ENCODE measurements at places on chromosomes 5 and 9. TPM values are rescaled to one million over a fixed set of nuclear protein-coding genes. Genes with fewer than 3 reads are reported as not detected.

GRCh38 chr5:25119650-25120049, 474.9 kb upstream of the CDH10 start:
- no peak for DNase-seq

DNA sequence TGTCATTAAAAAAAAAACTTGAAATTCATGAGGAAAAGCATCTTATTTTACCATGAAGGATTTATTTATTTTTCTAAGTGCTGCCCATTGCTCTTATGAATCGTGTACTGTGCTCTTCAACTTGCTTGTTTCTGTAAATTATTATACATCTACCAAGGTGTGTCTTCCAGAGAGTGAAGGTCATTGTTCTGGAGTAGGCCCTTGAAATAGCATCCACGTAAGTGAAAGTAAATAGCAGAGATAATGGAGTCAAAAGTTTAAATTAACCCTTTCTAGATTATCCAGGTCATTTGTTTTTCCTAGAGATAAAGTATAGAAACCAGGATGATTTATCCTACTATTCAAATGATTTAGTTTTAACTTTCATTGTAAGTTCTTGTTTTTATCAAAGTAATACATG, 473.1 kb downstream of the DIRAS2 start:
- no peak for DNase-seq

- no peak for DNase-seq
Observed at GRCh38 chr5:67297376-67297775, 100.8 kb upstream of the CD180 start.

Gene ZNF454
- total RNA-seq = 0.60 TPM

Gene CCNJL
- total RNA-seq = 0.44 TPM

DNA sequence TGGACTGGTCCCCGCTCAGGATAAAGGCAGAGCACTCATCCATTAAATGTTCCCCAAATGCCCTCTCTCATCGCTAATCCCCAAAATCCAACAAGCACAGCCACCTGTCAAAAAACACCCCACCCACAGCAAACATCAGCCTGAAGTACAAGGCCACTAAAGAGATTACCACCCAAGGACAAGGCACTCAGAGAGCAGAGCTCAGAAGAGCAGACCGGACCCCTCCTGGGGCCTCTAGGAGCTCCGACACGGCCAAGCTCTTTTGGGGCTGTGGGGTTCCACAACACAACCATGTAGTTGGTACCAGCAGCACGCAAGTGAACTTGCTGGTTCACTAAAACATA, 9.8 kb downstream of the VDAC1 start:
- no peak for DNase-seq

Gene PCDHGB2
- 3.7 TPM for total RNA-seq

- no peak for DNase-seq
Observed at GRCh38 chr5:138676556-138677193, 76.5 kb upstream of the CTNNA1 start.

DNA sequence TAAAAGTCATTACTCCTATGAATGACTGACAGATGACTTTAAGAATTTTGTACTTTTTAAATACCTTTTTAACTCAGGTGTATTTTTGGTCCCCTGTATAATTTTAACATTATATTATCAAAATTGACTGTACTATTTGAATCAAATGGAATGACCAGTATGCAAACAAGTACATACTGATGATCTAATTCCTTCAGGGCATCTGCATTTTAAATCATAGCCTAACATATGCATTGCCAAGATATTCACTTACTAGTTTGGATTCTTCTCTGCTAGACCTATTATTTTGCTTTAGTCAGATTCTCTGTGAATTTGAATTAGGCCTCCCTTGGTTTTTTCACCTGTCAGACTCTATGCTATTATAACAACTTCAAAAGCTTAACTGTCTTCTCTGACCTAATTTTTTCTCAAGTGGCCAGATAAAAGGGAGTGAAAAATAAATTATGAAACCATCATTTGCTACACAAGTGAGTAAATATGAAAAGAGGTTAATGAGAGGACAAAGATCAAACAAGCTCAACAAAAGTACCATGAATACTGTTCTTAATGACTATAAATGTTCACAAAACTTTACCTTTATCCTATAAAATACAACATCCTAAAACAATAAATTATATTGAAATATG, 1505.2 kb upstream of the CDH9 start:
- DNase-seq = no peak

DNA sequence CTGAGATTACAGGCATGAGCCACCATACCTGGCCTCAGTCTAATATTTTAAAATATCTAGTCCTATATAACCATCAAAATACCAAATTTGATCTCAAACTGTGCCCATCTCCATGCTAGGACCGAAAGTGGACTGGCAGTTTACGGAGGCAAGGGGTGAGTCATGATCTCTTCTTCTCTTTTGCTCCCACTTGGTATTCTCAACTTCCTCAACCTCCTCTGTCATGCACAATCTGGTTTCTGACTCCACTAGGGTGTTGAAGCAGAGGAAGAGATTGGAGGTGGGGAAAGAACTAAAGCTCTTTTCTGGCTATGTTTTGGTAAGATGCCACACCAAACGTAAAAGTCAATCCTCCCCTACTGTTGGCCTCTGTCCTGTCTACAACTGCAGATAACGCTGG, 55.9 kb upstream of the CEMIP2 start:
- no peak for DNase-seq

GRCh38 chr9:33446240-33446945, 1.0 kb downstream of the AQP3 start:
- DNase-seq = no peak

DNA sequence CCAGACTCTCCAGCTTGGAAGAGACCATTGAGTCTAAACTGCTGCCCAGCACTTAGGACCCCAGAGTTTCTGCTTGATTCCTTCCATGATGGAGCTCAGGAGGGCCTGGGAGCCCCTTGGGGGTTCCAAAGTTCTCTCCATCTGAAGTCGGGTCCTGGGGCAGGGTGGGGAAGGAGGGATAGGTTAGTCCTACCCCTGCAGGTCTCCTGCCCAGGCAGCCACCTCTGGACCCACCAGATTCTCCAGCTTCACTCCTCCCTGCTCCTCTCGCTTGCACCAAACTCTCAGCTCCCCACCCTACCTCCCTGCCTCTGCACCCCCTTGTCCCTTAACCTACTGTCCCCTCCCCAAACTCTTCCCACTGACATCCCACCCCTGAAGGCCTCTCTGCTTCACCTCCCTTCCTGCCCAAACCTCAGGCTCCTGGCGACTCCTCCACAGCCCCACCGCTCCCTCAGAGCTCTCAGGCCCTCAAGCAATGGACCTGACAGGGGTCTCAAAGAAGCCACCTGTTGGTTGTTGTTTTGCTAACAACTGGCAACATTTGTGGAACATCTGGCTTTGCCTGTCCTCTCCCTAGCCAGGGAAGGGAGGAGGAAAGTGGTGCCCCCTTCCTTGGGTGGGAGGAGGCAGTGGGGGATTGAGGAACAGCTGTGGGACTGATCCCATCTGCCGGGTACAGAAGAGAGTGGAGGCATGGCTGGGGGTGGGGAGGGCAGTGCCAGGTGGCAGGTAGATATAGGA, 137.5 kb downstream of the RGS3 start:
- no peak for DNase-seq

DNA sequence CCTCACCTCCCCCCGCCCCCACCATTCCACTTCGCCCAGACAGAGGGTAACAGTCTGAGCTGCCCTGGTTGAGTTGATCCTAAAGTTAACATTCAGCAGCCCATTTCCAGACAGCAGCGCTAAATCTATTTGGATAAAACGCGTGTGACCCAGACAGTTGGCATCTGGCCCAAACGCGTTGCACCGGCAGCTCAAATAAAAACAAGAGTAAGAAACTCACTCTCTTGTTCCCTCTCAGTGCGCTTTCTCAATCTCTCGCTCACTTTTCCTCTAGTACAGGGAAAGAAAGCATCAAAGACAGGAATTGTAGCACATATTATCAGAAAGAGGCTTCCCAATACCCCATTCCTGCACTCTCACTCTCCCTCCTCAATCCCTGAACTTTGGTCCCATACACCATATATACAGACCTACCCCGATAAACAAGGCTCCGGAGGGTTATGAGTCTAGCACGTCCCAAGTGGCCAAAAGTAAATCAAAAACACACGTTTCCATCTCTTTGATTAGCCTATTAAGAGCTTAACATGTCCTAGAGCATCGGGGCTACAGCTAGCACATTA, 1.3 kb downstream of the ADAMTS6 start:
- DNase-seq = peak; percentile 66

GRCh38 chr5:36502608-36503007, 103.8 kb upstream of the SLC1A3 start:
- no peak for DNase-seq

GRCh38 chr5:51685419-51685818, 302.2 kb downstream of the ISL1 start:
- DNase-seq = no peak

Gene GALNT10
- total RNA-seq = 25.0 TPM

Gene CLIC3
- 0.95 TPM for total RNA-seq

Gene TAF11L5
- not detected for total RNA-seq

- no peak for DNase-seq
Observed at GRCh38 chr9:14978022-14979000, 68.1 kb upstream of the FREM1 start.

Gene FBXW5
- 210 TPM for total RNA-seq

- DNase-seq = no peak
Observed at GRCh38 chr9:121860744-121861143, 209.3 kb downstream of the DAB2IP start.

DNA sequence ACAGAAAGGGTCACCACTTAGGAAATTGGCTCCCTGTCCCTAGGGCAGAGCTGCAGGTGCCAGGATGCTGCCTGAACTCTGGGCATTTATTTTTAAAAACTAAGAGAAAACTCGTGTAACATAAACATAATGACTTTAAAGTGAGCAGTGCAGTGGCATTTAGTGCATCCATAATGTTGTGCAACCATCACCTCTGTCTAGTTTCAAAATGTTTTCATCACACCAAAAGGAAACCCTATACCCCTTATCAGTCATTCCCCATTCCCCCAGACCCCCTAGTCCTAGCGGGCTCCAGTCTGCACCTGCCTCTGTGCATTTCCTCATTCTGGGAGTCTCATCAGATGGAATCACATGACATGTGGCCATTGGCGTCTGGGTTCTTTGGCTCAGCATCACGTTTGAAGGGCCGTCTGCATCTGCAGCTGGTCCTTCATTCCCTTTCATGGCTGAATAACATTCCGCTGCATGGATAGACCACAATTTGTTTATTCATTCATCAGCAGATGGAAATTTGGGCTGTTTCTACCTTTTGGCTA, 55.8 kb downstream of the NSG2 start:
- no peak for DNase-seq

Gene EGR1
- total RNA-seq = 280 TPM

DNA sequence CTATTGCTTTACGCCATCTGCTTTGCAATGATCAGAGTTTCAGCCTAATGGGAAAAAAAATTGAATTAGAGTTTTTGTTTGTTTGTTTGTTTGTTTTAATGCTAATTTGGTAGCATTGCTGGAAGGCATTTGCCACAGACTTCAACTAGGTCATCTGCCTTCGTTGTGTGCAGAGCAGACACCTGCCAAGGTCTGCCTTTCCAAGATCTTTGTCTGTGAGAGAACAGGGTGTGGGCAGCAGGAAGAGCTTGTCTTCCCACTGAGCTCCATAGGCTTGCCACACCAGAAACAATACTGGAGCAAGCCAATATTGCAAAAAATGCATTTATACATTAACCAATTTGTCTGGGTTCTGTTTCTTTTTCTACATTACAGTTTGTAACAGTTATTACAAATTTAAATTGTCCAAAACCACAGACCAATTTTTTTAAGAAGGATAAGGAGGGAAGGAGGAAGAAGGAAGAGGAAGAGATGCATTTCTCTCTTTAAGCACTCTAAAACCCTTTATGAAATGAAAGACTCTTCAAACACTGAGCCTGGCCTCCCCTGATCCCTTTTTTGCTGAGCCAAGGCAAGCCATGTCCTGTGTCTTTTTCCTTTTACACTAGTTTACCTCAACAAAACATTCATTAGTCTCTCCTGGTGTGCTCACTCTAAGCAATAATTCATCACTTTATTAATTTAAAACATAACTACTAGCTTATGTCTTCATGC, 210.5 kb downstream of the SNX18 start:
- DNase-seq = no peak

Gene SPTAN1
- total RNA-seq = 231 TPM

DNA sequence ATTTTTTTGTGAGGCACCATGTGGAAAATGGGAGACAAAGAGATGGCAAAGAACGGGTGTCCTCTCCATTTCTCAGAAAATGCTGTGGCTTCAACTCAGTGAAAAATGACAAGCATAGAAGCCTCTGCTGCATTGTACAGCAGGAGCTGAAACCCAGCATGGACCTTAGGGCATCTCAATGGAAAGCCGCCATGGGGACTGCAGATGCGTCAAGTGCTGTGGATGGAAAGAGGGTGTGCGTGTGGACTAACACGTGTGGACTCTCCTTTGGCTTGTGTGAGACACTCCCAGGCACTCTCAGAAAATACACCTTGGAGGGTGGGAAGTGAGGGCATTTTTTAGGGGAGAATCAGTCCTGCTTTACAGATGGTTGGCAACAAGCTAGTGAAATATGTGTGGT, 2.2 kb upstream of the GLRX start:
- DNase-seq = no peak

GRCh38 chr9:132605387-132605786, 23.0 kb downstream of the BARHL1 start:
- no peak for DNase-seq

Gene FGF10
- total RNA-seq = 22.5 TPM

All from omental fat pad (tissue), 4 donors.